Left ventricle myocardium inferior (tissue), 1 donor: ENCODE measurements at places on chromosomes 3 and 15. TPM values are rescaled to one million over a fixed set of nuclear protein-coding genes. Genes with fewer than 3 reads are reported as not detected.
A peak's percentile ranks its signal among the peaks of the same experiment; 100 is the strongest.

PLOD2 gene
- 21.1 TPM for total RNA-seq

BCHE gene
- 2.3 TPM for total RNA-seq

RNF7 gene
- 89.6 TPM for total RNA-seq

GREM1 gene
- 0.49 TPM for total RNA-seq

SLC24A5 gene
- not detected for total RNA-seq

TTLL13 gene
- total RNA-seq, result 0.19 TPM

PLAAT1 gene
- total RNA-seq, result 8.1 TPM

CHRNA5 gene
- total RNA-seq, result 2.2 TPM

SPTBN5 gene
- total RNA-seq, result 2.7 TPM

GRCh38 chr3:193119926-193120325 is 121.1 kb upstream of the PLAAT1 start:
- no peak for DNase-seq

DNA sequence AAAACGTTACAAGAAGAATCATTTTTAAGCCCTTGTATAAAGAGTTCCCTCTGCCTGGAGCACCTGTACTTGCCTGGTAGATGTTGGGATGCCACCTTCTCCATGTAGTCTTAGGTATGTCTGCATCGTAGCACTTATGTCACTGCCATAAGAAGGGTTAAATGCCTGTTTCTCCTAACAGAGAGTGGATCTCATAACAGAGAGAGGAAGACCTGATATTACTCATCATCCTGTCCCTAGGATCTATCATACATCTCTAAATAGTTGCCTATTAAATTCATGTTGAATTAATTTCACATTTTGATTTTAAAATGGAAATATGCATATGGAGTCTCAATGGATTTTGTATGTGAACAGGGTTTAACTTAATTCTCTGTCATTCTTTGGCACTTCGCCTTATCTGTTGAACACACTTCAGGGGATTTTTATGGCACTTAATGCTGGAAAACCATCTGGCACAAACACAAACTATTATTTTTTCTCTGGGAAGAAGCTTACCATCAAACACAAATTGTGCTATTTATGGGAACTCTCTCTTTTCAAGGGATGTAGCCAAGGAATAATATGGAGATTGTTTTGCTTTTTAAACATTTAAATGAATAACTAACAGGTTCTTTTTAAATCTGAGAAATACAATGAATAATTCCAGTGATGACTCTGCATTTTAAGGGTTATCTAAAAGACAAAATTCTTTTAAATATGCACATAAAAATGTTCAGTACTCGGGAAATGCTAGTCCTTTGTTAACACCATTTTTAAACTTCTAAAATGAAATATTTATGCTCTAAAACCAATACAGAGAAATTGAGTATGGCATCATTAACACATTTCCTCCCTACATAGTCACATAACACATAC is 230.7 kb downstream of the ZNF385D start:
- DNase-seq, result no peak

GRCh38 chr15:30941520-30941919 is 37.8 kb downstream of the FAN1 start:
- no peak for DNase-seq

DNA sequence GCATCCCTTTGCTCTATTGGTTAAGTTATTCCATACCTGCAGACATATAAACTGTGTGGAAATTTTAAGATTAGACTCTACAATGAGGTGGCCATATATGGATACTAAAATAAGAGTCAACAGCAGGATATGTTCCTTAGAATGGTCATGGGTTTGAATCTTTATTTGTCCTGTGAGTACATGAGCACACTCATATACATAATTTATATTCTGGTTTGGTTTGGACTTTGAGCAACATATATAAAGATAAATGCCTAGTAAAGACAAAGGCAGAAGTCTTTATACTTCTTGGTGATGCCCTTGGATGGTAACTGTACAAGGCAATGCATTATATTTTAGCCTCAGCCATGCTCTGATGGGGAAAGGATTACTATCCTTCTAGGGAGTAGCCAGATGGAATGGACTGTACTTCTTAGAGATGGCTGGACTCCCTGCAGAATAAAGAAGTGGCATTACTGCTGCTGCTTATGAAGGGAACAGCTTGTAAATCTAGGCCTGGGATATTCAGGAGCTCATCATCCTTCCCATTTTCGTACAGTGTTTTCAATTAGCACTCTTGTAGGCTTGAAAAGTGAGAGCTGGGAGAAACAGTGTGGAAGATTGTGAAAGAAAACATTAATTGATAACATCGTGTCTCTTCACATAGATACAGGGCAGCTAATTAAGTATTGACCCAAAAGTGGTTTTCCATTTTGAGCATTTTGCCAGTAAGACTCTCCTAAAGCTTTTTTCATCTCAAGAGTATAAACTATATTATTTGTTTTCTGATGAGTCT is 60.4 kb downstream of the HMG20A start:
- DNase-seq, result no peak

DNA sequence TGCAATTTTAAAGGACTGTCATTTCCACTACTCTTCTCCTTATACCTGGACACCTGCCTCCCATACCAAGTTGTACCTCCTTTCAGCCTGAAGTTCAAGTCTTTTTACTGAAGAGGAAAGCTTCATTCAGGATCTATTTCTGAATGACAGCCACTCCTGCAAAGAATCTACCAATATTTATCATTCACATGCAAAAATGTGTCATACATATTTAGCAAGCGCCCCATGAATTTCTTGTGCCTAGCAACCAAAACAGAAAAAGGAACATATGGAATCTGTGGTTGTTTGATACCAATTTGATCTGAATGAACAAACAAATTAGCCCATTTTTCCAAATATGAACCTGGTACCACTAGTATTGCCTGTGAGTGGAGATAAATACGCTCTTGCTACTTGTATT is 16.8 kb downstream of the GJD2 start:
- DNase-seq, result no peak

- DNase-seq, result no peak
Observed at GRCh38 chr3:177426878-177427495, 229.7 kb upstream of the TBL1XR1 start.

DNA sequence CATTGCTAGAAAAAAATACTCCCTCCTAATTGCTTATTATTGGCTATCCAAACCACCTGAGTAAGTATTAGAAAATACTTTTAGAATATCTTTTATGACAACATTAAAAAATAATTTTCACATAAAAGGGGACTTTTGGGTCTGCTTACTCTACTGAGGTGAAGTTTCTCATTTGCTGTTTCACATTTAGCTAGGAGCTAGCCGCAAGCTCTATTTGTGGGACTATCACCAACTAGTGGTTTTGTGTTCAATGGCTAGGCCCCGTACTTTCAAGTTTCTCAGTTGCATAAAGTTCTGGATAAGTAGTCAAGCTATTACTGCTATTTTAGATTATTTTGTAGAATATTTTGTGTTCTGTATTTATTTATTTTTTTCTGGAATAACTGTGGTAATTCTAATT is 244.2 kb upstream of the SLITRK3 start:
- DNase-seq, result no peak

DNA sequence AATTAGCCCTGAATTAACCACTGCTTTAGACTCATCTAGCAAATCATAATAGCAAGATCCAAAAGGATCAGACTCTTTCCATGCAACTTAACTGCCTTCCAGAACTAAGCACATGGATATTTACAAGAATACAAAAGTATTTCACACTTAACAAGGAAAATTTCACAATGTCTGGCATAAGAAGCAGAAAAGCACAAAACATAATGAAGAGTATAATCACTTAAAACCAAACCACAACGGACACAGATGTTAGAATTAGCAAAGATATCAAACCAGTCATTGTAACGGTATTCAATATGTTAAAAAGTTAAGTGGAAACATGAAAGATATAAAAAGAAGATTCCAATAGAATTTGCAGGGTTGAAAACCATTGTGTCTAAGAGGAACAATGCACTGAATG is 51.5 kb upstream of the COL6A6 start:
- no peak for DNase-seq

DNA sequence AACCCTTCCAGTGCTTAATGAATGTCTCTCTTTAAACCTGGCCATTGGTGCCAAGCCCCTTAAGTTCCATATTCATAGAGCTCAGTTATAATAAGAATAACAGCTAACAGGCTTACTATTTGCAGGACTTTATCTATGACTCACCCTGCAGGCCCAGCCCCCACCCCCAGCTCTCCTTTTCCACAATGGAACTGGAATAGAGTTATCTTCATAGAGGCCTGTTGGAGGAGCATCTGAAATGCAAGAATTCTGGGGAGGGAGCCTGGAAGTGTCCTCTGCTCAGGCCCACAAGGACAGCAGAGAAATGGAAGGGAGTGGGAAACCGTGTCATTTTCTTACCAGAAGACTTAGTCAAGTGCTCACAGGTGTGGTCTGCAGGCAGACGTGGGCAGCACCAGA is 52.8 kb downstream of the SEMA5B start:
- DNase-seq, result peak; percentile 78
